Smooth muscle cell of the umbilical artery (primary cell): ENCODE measurements at places on chromosomes 1 and 21. TPM values are rescaled to one million over a fixed set of nuclear protein-coding genes. Genes with fewer than 3 reads are reported as not detected.

The ITLN2 gene
- not detected in 2 replicates for total RNA-seq

The RNF223 gene
- not detected in 2 replicates for total RNA-seq

The VSIG8 gene
- total RNA-seq, result 0.23 TPM in 1 of 2 replicates, not detected in the other

The NBL1 gene
- 57.9 and 99.5 TPM in 2 replicates for total RNA-seq

The SLAMF1 gene
- not detected in 2 replicates for total RNA-seq

The SMIM1 gene
- 1.2 and 7.4 TPM in 2 replicates for total RNA-seq
